ENCODE measurements at places on chromosomes 2 and 18.

DNA sequence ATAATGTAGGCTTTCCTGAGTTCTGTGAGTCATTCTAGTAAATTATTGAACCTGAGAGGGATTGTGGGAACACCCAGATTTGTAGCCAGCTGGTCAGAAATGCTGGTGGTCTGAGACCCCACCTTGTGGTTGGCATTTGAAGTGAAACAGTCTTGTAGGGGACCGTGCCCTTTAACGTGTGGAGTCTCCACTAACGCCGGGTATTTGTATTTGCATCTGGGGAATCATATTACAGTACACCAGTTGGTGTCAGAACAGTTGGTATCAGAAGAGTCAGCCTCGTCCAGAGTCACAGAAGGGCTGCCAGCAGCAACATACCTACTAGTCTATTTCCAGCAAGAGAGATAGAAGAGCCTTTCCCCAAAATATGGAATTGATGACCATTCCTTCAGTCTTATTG is 38.3 kb upstream of the PTPN4 start:
- H3K27me3 ChIP-seq = no peaks in the 10 kb centered on the region
- H3K36me3 ChIP-seq = no peaks in the 10 kb centered on the region
- no peak overlapping the region for H3K27ac ChIP-seq
- ATAC-seq = no peak

GRCh38 chr2:31027549-31027948 is 110.7 kb downstream of the GALNT14 start:
- no peak overlapping the region for H3K27ac ChIP-seq
- no peak for ATAC-seq
- H3K36me3 ChIP-seq = no peaks in the 10 kb centered on the region
- H3K4me3 ChIP-seq = no peak overlapping the region

DNA sequence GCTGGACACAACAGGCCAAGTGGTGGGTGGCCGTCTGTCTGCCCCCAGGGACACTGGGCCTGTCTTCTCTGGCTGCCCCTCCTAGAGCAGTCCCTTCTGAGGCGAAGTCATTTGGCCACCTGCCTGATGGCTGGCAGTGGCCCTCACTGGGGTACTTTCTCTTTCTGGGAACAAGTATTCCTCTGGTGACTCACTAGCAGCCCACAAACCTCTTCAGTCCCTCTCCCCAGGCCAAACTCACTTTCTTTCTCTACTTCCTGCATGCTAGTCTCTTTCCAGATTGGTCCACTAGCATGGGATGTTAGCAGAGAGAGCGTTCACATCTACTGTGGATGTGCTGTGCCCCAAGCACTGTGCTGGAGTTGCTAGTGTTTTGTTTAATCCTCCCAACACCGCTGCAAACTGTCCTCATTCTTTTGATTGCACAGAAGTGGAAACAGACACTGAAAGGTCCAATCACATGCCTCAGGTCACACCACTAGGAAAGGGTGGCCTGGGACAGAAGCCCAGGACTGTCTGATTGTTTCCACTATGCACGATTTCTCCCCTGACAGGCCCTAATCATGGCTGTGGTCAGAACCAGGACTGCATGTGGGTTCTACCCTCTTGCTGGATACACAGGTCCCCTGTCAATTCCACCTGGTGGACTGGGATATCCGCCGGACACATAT is 5.2 kb downstream of the DYSF start:
- H3K27ac ChIP-seq = no peak overlapping the region
- no peaks in the 10 kb centered on the region for H3K36me3 ChIP-seq
- no peak for ATAC-seq
- H3K27me3 ChIP-seq = peaks cover 30% of the 10 kb centered on the region
- no peaks in the 10 kb centered on the region for H3K4me1 ChIP-seq

DNA sequence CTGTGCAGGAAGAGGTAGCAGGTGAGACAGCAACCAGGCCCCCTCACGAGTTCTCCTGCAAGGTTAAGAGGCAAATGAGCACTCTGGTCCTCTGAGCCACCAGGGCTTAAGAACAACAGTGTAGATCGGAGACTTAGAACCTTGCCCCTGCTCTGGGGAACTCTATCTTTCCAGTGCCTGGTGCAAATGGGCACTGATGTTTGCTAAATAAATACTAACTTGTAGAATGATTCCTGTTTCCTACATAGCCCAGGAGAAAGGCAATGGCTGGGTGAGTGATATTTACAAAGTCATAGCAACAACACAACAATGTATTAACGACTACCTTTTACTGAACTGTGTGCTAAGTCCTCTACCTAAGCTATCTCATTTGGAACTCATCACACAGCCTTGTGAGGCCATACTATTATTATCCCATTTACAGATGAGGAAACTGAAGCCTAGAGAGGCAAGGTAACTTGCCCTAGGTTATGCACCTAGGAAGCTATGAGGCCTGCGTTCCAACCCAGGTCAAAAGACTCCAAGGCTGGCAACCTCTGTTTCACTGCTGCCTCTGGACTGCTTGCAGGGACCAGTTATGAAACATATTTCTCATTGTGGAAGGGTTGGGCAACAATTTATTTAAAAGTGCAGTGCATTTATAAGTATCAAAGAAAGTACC is 4.3 kb downstream of the ATP8B1 start:
- ATAC-seq = no peak
- peaks cover 4% of the 10 kb centered on the region for H3K36me3 ChIP-seq
- H3K4me1 ChIP-seq = no peaks in the 10 kb centered on the region
- H3K27me3 ChIP-seq = peaks cover 26% of the 10 kb centered on the region

DNA sequence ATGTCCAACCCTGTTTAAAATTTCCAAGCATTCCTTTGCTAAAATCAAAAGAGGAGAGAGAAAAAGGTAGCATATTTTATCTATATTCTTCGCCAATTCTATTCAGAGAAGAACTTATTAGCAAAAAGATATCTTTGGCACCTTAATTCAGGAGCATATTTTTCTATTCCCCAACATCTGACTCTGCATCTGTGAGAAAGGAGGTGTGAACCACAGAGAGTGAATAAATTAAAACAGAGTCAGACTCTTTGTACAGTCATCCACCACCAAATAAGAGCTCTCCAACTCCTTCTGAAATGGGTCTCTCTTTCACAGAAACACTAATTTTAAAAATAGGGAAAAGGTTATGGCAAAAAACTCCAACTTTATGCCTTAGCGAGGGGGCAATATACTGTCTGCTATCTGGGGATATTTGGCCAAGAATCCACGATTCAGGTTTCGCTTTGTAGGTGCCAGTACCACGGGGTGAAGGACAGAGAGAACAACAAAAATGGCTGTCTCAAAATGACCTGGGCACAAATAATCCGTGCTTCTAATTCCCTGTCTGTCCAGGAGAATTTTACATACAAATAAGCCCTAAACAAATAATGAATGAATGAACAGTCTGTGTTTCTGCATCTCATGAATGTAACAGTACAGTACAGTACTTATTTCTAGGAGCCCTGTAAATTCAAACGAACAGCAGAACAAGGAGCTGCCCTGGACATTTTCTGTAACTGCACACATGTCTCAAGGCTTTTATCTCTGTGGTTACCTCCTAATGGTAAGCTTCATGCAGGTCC is 43.4 kb downstream of the EPB41L3 start:
- H3K4me1 ChIP-seq = no peaks in the 10 kb centered on the region
- no peak overlapping the region for H3K4me3 ChIP-seq
- no peak overlapping the region for H3K27ac ChIP-seq
- no peak for ATAC-seq

DNA sequence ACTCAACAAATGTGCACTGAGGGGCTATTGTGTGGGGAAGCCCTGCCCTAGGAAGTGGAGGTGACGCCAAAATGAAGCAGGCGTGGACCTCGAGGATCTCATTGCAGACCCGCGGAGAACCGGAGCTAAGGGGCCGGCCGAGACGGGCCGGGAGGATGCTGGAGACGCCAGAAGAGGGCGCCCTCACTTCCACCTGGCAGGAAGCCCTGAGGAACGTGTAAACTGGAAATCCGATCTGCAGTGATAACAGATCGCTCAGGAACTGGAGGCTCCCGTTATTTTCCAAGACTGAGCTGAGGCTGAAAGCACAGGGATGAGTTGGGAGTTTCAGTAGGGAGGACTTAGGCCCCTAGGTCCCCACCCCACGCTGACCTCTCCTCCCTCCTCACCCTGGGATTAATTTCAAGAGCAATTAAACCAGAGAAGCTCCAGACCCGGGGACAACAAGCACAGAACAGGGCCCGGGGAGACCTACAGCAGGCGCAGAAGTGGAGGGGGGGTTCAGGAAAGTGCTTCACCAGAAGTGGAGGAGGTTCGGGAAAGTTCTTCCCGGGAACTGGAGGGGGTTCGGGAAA is 7.7 kb upstream of the COL6A3 start:
- H3K4me3 ChIP-seq = peak overlapping the region; percentile 77
- H3K27me3 ChIP-seq = no peaks in the 10 kb centered on the region
- peaks cover 58% of the 10 kb centered on the region for H3K36me3 ChIP-seq

Measured in activated T-helper 17 cell treated with anti-CD3 and anti-CD28 coated beads, Interleukin-2, amount 50 U/mL, for 72 hours (primary cell).